Stimulated activated CD4-positive, alpha-beta T cell treated with anti-CD3 and anti-CD28 coated beads, TNF-alpha, amount 100 ng/mL, for 24 hours (primary cell): ENCODE measurements at places on chromosomes 5 and 9.

DNA sequence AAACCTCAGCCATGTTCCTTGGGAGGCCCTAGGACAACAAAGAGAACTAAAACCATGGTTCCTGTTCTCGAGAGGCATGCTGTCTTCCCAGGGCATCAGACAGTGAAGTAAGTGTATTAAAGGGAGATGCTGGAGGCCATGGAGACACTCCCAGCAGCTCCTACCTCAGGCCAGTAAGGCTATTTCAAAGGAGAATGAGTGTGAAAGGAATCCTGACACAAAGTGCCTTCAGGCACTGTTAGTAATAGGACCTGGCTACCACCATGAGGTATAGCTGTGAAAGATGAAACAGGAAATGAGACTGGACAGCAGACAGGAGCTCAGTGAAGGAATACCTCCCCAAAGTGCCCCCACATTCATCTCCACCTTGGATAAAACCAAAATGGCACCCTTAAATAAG, 71.0 kb downstream of the FANCC start:
- no peak for DNase-seq

GRCh38 chr9:94918038-94918753, 191.7 kb downstream of the AOPEP start:
- no peak for DNase-seq

DNA sequence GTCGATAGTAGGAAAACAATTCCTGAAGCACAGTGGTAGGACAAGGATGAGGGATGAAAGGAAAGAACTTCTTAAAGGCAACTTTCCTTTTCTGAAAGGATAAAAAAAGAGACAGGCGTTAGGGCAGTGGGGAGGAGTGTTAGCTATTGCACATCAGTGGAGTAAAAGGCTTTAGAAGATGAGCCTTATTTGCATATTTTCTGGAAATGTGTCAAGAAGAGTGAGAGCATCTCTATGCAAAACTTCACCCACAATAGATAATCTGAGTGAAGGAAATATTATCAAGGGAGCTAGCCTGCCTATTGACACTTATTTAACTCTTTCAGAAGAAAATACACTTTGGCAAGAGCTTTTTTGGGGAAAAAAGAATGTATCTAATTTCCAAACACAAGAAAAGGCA, 151.6 kb downstream of the MACIR start:
- DNase-seq, result no peak

DNA sequence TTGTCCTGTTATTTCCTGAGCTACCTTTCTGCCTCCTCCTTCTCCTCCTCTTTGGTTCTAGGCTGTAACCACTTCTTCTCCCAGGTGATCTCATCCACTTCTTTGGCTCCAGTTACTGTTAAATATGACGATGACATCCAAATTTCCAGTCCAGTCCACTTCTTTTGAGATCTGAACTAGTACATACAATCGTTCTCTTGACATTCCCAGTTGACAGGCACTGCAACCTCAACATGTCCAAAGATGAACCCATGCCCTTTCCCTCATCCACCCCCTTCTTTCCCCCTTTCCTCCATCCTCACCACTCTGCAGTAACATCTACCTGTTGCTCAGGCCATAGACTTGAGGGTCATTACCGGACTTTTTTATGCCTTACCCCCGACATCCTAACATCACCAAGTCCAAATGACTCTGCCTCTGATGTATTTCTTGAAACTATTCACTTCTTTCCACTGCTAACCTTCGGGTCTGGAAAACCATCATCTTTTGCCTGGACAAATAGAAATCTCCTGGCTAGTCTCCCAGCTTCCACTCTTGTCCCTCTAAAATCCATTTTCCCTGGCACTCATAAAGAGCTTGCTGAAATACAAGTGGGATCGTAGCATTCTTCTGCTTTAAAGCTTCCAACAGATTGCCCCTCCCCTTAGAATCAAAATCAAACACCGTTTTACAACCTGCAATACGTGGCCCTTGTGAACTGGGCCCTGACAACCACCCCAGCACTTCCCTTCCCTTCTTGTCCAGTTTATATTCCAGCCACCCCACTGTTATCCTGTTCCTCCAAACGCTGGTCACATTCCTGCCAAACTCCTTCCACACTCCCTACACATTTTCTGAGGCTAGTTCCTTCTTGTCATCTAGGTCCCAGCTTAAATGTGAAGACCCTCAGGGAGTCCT, 31.5 kb downstream of the KLF9 start:
- DNase-seq, result no peak

DNA sequence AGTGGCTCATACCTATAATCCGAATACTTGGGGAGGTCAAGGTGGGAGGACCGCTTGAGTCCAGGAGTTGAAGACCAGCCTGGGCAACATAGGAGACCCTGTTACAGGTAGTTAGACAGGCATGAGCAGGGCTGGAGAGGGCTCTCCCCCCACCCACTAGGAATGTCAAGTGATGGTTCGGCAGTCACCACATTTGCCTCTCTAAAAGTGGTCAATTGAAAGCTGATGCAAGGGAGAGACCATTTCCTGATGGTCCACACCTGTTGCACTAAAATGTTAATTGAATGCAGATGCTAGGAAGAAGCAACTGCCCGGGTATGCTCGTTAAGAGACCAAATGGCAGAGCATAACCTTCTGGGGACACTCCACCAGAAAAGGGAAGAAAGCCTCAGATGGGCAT, 82.7 kb downstream of the SFXN1 start:
- no peak for DNase-seq

GRCh38 chr9:112885324-112885723, 5.4 kb downstream of the SLC46A2 start:
- DNase-seq, result no peak

- no peak for DNase-seq
Observed at GRCh38 chr5:121872856-121873255, 21.2 kb downstream of the FTMT start.

DNA sequence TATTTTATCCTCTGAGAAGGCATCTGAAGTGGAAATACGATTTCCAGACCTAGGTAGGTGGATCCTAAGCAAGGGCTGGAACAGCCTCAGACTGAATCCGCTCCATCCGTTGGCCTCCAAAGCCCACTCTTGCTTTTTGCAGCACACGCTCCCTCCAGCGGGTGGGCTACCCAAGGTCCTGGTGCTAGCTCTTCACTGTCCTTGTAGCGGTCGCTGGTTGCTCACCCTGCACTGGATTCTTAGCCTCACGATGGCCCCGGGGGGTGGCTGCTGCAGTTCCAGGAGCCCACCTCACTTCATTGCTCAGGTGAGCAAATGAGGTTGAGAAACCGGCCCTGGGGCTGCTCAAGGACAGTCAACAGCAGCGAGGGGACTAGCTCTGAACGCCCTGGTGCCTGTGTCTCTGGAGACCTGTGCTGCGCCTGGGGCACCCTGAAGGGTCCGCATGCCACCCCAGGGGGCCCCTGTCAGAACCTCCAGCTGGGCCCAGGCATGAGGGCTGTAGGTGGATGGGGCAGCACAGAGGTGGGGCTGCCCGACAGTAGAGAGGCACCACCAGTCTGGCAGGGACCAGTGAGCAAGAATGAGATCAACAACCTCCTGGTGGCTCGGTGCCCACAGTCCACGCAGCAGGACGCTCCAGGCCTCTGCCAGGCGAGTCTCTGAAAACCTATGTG, 4.3 kb downstream of the MGAT4B start:
- DNase-seq, result no peak

- no peak for DNase-seq
Observed at GRCh38 chr5:146240951-146241350, 37.5 kb downstream of the RBM27 start.

- no peak for DNase-seq
Observed at GRCh38 chr5:124446120-124446519, 300.3 kb downstream of the ZNF608 start.

DNA sequence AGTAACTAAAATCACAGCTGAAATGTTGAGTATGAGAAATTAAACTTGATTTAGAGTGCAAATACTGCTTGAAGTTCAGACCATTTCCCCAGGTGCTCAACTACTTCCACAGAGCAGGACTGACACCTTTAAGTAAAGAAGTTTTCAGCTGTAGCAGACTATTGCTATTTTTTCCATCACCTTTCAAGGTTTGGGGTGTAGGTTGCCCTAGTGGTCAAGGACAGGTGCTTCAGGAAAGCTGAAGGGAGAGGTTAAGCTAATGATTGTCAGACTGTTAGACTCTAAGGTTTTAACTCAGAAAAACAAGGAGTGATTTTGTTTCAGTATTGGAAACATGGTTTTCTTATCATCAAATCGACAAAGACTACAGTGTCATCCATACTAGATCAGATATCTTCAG, 162.1 kb downstream of the CCDC192 start:
- no peak for DNase-seq

DNA sequence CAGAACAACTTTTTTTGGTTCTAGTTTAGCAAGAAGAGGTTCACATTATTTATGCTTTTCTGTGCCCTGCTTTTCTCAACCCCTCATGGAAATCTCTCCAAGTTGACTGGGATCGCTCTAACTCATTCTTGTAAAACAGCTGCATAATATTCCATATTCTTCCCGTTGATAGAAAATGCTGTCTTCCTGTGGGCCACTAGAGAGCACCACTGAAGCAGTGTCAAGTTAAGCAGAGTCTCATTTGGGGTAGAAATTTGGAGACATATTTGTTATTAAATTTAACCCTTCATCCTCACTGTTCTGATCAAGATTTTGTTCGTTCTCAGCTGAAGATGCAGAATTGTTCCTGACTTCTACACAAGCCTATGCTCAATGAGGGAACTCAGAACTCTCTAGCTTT, 140.1 kb downstream of the CEMIP2 start:
- no peak for DNase-seq

- DNase-seq, result no peak
Observed at GRCh38 chr5:138702166-138703077, 50.8 kb upstream of the CTNNA1 start.

DNA sequence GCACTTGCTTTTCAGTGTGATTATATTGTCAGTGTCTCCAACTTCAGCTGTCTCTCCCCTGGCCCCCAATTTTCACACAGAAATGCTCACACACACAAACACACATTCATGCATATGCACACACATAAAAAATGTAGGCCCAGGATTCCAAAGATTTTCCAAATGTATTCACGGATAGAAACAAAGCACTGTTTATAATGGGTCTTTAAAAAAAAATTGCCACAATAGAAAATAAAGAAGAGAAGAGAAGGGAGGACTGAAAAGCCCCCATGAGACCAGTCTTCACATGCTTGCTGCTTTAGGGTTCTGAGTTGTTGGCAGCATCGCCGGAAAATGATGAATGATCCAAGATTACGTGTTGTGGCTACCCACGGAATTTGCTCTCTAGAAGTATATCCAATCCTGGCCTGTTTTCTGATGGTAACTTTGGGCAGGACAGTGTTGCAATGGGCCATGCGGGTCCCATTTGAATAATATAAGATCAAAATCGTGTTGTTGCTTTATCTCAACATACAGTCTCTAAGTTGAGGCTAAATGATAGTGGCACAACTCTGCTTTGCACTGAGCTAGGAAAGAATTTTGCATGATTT, 36.2 kb upstream of the ACO1 start:
- DNase-seq, result no peak

- DNase-seq, result peak; percentile 42
Observed at GRCh38 chr5:45696206-45696836, at the start of gene HCN1. Gene HCN1, minus strand, starts transcription at chr5:45696380.

GRCh38 chr5:151072630-151073025, 8.2 kb downstream of the TNIP1 start:
- DNase-seq, result no peak

GRCh38 chr5:111383288-111383970, 128.9 kb downstream of the STARD4 start:
- DNase-seq, result no peak

GRCh38 chr5:32223972-32224609, 50.0 kb upstream of the GOLPH3 start:
- DNase-seq, result no peak

GRCh38 chr5:126594748-126595485, at the start of gene ALDH7A1:
Gene ALDH7A1, minus strand, starts transcription at chr5:126595219. Its CDS starts 21 bp downstream, at chr5:126595198.
- peak; percentile 63 for DNase-seq

GRCh38 chr9:6212722-6213375, 2.8 kb upstream of the IL33 start:
- no peak for DNase-seq

- DNase-seq, result no peak
Observed at GRCh38 chr5:10534561-10535530, 29.0 kb upstream of the ANKRD33B start.

DNA sequence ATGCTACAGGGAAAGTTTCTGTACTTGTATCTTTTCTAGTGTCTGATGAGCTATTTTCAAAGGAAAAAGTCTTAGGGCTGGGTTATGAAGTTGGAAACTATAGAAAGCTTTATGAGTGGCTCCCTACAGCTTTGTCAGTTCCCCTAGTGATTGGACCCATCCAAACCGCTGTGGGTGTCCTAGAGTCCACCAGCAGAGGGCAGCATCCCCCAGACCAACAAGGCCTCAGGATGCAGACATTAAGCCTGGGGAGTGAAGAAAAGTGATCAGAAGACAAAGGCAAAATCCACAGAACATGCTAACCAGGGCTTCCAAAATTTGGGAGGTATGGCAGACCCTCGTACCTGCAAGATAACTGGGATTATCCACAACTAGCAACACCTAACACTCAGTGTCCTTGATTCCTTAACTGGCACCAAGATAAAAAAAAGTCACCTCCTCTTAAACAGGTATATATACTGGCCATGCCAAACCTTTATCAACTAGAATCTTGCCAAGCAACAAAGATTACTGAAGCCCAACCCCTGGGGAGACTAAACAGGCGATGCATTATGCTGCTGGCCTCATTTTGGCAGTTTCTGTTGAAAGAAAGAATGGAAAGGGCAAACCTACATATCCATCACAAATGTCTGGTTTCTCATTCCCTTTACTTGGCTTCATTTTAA, 110.4 kb upstream of the NR5A1 start:
- peak; percentile 56 for DNase-seq

DNA sequence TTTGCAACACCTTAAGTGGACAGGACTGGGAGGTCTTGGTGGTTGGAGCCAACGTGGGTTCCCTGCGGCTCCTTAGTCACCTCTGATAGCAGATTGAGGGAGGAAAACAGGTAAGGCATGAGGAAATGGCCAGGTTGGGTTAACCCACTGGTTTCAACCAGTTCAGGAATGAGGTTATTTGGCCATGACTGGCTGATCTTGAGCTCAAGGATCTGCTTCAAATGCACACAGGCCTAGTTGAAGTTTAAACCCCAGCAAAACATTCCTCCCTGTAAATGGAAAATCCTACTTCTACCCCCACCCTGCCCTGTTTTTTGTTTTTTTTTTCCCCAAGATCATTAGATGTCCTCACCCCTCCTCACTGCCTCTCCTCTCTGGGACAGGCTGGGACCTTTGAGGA, 3.2 kb upstream of the NUP214 start:
- no peak for DNase-seq

DNA sequence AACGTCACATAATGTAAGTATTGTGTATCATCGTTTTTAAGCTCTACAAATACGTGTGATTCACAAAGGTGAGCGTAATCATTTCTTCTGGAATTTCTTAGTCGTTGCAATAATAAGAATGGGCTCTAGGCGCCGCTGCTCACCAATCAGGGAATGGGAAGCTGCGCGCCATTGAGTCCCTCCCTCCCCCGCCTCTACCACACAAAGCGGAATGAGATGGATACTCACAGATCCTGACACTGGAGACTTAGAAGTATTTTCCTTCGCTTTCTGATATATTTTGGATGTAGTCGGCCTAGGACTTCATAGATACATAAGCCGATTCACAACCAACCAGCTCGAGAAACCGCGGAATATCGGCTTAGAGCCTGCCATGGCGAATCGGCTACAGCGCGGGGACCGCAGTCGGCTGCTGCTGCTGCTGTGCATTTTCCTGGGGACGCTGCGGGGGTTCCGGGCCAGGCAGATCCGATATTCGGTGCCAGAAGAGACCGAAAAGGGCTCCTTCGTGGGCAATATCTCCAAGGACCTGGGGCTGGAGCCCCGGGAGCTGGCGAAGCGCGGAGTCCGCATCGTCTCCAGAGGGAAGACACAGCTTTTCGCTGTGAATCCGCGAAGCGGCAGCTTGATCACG, at the start of gene PCDHGA11:
TSS of gene PCDHGA11 (plus strand) at position 197 of the 634 bp plus-strand sequence. CDS start at position 374, 177 bp downstream.
- DNase-seq, result no peak
